ENCODE measurements at places on chromosomes 7 and 10.

DNA sequence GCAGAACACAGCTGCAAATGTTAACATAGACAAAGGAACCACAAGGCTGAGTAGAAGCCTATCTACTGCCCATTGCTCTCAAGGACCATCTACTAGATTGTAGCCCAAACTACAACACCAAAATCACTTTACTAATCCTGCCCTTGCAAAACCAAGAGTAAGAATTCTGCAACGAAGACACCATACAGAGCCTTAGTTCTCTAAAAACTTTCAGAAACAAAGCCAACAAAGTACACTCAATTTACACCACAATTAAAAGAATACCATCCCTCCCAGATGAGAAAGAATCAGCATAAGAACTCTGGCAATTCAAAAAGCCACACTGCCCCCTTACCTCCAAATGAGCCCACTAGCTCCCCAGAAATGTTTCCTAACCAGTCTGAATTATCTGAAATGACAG lies 294.3 kb downstream of the CTNNA3 start:
- DNase-seq, result no peak

DNA sequence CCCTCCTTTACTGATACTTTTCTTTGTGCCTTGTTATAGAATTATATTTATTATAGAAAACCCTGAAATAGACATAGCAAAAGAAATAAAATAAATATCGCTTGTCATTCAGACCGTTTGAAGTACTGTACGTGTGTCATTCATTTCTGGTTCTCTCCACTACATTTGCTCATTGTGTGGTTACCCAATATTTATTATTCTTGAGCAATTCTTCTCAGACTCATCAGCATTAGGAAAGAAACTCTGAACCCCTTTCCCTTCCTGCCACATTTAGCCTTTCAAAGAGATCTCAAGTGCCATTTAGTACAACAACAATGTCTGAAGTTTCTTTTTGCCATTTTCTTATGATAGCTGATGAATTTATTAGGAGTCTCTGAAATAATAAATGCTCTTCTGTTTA lies 154.1 kb downstream of the KIAA1217 start:
- no peak for DNase-seq

DNA sequence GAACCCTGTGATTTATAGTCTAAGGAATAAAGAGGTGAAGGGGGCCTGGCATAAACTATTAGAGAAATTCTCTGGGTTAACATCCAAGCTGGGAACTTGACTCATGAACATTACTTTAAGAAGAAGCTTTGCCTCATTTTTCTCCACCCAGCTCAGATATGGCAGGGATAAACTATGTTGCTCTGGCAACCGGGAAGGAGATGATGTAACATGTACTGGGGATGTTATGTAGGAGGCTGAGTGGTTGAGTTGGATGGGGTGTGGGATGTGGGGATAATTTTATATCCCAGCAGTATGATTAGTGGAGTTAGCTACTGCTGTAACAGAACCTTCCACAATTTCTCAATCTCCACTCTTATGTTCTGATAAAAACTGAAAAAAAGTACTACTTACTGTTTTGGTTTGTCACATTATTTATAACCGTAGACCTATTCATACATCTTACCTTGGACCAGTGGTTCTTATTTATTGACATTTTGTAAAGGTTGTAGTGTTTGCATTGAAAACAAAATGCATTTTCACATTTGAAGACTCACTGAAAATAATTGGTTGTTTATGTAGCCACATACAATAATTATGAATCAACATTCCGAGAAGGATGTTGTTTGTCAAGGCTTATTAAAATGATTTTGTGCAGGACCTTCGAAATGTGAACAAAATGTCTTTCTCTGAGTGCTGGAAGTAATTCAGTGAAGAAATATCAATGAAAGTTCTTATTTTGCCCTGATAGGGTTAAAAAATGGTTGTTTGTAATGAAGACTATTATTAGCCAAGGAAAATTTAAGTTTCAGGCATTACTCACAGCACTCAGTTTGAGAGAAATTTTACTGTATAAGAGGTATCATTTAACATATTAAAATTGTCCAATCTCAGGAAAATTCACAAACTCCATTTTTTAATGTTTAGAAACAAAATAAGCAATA lies 1.3 kb downstream of the OR2F2 start:
- DNase-seq, result no peak

DNA sequence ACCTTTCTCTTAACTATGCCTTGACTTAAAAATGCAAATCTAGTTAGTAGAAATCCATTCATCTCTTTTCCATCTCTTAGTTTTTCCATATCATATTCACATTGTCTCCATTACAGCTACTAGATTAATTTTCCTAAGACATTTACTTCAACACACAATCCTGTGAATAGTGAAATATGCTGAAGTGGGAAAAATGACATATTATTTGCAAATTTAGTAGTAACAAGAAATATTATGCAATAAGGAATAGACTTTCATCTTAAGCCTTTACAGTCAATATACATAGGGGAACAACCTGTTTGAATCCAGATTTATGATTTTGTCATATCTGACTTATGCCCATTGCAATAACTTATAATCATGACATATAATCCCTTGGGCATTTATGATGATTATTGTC lies 277.0 kb upstream of the IMMP2L start:
- no peak for DNase-seq

All from H4 (cell line).